ENCODE measurements at places on chromosomes 6 and 20.

GRCh38 chr6:147281895-147282565 lies 77.8 kb downstream of the STXBP5 start:
- DNase-seq, result no peak

DNA sequence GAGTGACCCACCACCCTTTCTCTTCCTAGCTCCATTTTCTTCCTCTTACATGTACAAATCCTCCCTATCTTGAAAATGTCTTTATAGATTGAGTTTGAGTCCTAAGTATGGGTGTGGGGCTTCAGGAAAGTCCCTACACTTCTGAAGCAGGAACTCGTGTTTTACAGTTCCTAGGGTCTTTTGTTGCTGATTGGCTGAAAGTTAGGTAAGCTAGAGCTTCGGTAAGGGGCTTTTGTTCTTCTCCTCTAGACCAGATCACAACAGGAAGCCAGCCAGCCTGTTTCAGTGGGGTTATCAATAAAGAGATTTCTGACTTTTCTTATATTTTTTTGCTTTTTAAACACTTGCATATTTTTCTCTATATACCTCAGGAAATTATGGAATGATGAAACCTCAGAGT lies 51.3 kb downstream of the CNR1 start:
- no peak for DNase-seq

- DNase-seq, result no peak
Measured at GRCh38 chr6:74971633-74972032, 234.2 kb downstream of the COL12A1 start.

DNA sequence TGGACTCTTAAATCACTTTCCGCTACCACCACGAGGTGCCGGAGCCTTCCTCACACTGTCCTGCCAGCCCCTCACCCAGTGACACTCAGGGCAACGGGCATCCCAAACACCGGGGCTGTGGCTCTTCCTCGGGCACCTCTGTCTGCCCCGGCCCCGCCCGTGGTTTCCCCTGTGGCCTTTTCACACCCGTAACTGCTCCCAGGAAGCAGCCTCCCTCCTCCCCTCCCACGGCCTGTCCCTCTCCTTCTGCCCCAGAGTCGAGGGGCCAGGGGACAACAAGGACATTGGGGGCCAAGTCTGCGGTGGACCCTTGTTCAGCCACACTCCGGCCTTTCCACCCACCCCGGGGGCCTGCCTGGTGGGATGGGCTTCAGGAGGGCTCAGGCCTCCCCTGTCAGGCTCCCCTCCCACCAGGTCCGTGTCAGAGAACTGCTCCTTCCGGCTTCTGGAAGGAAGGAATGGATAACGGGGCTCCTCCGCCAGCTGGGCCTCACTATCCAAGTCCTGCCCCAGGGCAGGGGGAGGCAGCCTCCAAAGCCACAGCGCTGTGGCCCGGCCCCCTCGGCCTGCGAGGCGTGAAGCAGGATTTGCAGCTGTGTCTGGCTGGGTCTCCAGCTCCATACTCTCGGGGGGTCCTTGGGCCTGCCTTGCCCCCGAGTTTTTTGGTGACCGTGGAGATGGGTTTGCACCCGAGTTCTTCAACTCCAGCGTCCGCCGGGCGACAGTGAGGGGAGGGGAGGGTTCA lies 54.7 kb upstream of the CHRNA4 start:
- DNase-seq, result no peak

DNA sequence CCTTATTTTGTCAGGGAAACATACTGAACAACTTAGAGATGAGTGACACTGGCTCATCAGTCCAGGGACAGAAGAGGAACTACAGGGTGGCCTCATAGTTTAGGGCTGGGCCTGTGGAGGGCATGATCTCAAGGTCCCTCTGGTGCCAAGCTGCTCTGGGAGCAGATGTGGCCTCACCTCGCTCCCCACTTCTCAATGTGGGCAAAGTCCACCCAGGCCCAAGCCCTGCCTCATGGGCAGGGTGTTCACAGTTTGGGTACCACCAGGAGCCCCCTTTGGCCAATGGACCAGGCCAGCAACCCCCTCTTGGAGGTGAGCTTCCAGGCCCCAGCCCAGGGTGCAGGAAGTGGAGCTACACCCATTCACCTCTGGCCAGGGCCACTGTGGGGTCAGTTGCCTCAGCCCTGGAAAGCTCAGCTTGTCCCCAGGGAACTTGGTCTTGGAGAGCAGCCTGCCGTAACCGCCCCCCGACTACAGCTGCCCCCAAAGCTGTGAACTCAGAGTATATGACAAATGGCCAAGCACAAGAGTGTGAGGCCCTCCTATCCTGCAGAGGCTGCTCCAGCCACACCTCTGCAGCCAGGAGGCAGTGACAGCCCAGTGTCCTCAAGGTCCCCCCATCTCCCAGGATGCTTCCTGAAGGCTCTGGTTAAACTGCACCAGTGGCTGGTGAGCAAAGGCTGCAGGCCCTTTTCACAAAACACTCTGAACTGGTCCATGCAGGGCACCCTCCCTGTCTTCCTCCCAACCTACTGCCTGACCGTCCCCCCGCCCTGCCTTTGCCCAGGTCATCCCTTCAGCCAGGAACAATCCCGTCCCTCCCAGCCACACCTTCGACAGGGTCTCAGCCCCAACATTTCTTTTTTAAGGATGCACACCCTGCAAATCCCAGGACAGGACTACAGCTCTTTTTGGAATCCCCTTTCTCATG lies 3.6 kb downstream of the ADISSP start:
- no peak for DNase-seq

GRCh38 chr20:47627540-47627939 lies 125.9 kb downstream of the NCOA3 start:
- no peak for DNase-seq

- no peak for DNase-seq
Measured at GRCh38 chr20:22320245-22320915, 264.0 kb downstream of the FOXA2 start.

DNA sequence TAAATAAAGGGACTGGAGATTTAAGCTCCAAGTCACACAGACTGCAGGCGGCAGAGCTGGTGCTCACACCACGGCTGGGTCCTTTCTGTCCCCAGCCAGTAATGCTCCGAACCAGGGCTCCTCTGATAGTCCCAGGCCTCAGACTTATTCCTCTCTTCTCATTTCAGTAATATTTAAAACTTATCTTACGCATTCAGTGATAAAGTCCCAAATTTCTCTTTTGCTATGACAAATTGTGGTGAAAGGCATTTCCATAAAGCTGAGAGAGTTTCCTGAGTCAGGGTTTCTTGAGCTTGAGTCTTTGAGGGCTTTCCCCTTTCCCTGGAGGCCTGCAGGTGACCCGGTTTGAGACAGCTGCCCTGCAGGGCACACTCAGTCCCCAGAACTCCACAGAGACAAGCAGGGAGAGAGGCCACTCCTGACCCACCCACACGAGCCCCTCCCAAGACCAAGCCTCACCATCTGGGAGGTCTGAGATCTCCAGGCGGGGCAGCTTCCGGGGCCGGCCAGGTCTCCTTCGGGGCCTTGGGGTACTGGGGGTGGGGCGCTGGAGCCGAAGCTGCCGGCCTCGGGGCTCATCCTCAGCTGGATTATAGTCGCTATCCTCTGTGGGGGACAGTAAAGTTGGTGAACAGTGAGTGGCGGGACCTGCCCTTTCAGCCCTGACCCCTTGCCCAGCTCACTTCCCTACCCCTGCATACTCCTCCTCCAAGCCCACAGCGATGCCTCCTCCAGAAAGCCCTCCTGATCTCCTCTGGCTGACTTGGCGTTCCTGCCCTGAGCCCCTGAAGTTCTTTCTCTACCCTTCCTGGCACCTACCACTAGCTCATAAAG lies 6.6 kb downstream of the ZNF335 start:
- no peak for DNase-seq

- DNase-seq, result no peak
Measured at GRCh38 chr20:5489601-5490000, 172.8 kb upstream of the PROKR2 start.

DNA sequence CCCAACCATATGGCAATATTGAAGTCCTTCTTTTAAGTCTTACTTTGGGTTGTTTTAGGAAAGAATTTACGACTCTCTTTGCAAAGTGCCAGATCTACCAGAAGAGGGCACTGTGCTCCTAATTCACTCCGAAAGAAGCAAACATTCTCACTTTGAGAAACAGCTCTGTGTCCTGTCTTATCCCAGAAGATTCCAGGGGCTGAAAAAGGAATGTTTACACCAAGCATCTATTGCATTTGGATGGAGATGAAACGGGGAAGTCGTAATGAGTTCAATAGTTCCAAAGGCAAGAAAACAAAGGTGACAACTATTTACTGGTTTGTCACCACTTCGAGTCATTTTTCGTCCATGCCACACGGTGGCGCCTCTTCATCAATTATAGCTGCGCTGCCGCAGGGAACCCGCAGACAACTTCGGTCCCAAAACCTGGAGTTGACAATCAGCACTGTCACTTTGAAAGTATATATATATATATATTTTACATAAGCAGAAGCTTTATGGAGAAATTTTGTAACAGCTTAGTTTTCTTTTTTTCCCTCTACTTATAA lies 121.6 kb downstream of the MOXD1 start:
- peak; percentile 61 for DNase-seq

DNA sequence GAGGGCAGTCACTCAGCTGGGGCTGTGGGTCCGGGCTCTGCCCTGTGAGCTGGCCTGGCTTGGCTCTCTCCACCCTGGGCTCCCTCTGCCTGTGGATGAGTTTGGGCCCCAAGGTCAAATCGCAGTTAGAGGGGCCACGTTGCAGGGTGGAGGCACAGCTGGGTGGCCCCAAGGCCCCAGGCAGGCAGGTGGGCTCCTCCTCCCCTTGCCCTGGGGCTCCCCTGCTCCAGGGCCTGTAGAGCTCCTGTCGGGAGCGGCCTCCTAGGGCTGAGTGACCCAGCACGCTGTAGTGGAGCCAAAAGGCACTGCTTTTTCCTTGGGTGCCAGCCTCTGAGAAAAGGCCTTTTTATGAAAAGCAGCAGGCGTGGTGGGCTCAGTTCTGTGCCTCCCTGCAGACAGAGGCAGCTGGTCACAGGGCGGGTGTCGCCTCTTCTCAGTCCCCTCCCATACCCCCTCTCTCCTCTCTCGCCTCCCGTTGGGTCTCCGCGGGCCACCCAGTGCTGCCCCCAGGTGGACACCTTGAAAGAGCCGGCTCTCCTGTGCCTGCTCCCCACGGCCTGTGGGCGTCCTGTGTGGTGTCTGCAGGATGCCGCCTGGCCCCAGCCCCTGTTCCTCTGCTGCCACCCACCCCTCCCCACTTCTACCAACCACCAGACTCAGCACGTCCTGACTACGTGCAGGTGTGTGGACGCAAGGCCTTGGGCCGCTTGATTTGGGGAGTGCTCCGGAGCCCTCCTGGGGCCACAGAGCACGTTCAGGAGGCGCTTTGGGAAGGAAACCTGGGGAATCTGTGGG lies 13.2 kb downstream of the SS18L1 start:
- DNase-seq, result peak; percentile 68

GRCh38 chr6:165129086-165129485 lies 180.3 kb downstream of the C6orf118 start:
- no peak for DNase-seq

GRCh38 chr6:71537717-71538116 lies 249.1 kb downstream of the OGFRL1 start:
- no peak for DNase-seq

All from stimulated activated CD4-positive, alpha-beta T cell treated with anti-CD3 and anti-CD28 coated beads, Interleukin-12 subunit alpha, Interleukin-12 subunit beta, amount 100 ng/mL, for 48 hours (primary cell).